ENCODE measurements at places on chromosomes 4 and X.

DNA sequence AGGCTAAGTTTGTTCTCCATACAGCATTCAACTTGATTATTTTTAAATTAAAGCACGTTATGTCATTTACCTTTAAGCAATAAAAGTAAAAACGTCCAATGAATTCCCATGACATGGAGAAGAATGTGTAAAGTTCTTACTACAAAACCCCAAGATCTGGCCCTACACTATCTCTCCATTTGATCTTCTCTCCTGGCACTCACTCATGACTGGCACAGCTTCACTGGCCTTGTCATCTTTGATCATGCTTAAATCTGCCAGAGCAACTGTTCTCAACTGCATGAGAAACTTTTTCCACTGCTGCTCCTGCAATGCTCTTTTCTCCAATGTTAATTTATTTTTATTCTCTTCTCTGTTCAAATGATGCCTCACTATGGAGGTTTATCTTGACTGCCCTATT, 1109.0 kb upstream of the IGFBP7 start:
- DNase-seq, result no peak

DNA sequence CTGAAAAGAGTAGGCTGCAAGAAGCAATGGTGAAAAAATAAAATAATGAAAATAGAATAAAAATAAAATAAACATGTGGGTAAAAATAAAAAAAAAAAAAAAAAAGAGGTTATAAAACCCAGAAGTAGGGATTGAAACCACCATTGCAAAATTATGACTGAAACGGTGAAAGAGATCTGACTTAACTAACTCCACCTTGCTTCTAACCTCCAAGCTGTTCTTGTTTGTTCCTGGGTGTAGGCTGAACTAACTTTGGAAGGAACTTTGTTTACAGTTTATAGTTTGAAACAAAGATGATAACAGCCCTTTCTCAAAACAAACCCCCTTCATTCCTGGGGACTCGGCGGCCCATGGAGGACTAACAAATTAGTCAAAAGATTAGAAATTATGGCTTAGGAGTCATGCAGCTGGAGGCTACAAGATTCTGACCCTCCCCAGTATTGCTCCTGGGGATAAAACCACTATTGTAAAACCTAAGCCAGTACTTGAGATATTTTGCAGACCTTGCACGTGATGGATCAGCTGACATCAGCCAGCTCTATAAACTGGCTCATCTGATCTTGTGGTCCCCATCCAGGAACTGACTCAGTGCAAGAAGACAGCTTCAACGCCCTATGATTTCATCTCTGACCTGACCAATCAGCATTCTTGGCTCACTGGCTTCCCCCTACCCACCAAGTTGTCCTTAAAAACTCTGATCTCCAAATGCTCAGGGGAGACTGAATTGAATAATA, 30.4 kb downstream of the DDX60L start:
- DNase-seq, result no peak

GRCh38 chr4:88189881-88190585, 31.6 kb upstream of the ABCG2 start:
- DNase-seq, result no peak

DNA sequence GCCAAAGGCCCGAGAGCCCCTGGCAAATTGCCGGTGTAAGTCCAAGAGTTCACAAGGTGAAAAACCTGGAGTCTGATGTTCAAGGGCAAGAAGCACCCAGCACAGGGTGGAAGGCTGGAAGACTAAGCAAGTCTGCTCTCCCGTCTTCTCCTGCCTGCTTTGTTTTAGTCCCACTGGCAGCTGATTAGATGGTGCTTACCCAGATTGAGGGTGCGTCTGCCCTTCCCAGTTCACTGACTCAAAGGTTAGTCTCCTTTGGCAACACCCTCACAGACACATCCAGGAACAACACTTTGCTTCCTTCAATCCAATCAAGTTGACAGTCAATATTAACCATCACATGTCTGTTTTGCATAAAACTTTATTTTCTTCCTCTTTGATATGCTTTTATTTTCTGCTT, 157.4 kb downstream of the HS3ST1 start:
- DNase-seq, result no peak

DNA sequence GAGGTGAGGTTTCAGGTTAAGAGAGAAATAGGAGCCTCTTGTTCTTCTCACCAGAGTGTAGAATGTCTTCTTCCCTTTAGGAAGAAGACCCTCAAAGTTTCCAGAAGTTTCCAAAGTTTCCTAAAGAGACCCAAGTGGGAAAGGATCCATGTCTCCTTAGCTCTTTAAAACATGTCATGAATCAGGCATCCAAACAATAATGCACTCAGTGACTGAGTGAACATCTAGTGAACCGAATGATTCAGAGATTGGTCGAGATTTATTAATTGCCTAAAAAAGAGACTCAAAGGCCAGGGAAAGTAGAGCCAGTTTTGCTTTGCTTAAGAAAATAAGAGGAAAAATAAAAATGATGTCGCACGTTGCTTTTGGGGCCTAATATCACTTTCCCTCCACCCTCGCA, 29.4 kb downstream of the FGF5 start:
- DNase-seq, result no peak

- DNase-seq, result no peak
These were observed 30.1 kb downstream of the ZRSR2 start for GRCh38 chrX:15820106-15821073.

GRCh38 chr4:31081366-31081765, 361.2 kb downstream of the PCDH7 start:
- no peak for DNase-seq

GRCh38 chr4:171857302-171858012, 44.3 kb downstream of the GALNTL6 start:
- DNase-seq, result no peak

GRCh38 chrX:25012433-25012735, 3.4 kb downstream of the ARX start:
- DNase-seq, result no peak

- no peak for DNase-seq
These were observed 83.7 kb downstream of the DHRSX start for GRCh38 chrX:2416851-2417604.

- DNase-seq, result no peak
These were observed 31.4 kb upstream of the RELL1 start for GRCh38 chr4:37717576-37717975.

DNA sequence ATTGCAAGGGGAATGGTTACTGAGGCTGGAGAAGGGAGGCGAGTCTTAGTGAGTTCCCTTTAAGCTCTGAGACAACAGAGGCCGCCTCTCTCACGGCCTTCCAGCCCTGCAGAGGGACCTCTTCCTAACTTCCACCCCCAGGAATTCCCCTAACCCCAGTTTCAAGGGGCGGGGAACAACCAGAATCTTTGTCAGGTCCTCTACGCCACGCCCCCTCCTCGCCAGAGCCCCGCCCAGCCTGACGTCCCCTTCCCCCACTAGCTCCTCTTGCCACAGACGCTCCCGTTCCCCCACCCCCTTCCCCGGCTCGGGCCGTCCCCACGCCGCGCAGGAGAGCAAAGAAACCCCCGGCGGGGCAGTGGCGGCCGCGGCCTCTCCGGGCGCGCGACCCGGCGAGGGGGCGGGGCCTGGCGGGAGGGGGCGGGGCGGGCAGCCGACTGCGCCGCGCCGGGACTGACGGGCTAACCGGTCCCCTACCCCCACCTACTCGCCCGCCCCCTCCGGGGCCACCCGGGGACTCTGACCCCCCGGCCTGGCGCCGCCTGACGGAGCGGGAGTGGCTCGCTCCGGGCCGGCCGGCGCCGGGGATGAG, 12.3 kb upstream of the TMEM156 start:
- peak; percentile 72 for DNase-seq

- no peak for DNase-seq
These were observed at the start of gene FOXP3 for GRCh38 chrX:49264460-49264859. Gene FOXP3 (minus strand): TSS chrX:49264710. CDS start chrX:49258505, 6,205 bp downstream.
